Stimulated activated CD8-positive, alpha-beta memory T cell treated with anti-CD3 and anti-CD28 coated beads, Interleukin-2, amount 100 ng/mL, for 48 hours (primary cell): ENCODE measurements at places on chromosomes 1 and 21.

DNA sequence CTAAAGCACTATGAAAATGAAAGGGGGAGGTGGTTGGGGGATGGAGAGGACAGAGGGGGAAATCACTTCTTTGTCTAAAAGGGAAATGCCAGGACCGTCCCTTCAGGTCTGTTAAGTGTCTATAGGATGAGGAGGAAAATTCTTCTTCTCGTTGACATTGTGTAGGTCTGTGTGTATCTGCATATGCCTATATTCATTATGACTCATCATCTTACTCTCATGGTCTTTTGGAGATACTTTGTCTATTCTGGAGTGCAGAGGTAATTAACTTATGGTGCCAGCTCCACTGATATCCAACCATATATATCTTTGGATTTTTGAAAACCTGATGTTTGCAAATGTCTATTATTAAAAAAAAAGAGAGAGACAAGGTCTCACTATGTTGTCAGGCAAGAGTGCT is 143.7 kb downstream of the PBX1 start:
- DNase-seq, result no peak

- DNase-seq, result no peak
Observed at GRCh38 chr1:169630006-169630405, at the start of gene SELP. SELP (minus strand) TSS chr1:169630124; CDS start chr1:169630074, 50 bp downstream.

DNA sequence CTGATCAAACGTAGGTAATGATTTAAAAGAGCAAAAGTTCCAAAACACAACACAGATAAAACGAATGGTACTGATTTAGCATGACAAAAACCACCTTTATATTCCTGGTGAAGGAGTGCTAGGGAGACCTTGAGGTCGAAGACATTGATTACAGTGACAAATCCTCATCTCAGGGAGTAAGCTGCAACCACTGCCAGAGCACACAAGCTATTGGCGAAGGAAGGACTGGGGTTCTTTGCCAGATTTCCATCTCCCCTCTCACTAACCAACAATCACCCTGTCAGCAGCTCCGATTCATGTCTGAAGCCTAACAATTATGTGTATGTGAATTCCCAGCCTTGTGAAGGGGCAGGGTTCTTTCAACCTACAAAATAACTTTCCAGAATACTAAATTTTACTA is 40.2 kb upstream of the DMRTB1 start:
- DNase-seq, result no peak

DNA sequence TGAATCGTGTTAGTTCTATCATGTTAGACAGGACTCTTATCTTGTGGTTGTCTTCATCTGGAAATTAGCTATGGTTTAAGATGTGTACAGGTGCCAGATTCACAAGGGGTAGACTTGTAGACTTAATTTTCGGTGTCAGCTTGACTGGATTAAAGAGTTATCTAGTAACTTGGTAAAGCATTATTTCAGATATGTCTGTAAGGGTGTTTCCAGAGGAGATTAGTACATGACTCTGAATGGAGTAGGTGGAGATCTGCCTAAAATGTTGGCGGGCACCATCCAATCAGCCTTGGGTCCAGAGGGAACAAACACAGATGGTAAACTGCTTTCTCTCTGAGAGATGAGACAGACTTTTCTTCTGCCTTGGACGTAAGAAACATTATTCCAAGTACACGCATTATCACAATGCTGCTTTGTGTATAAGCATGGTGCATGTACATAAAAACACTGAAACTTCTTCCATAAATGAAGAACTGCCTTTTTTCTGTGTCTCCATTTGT is 434.6 kb downstream of the SMYD3 start:
- no peak for DNase-seq

GRCh38 chr1:110675060-110675791 is 486 bp upstream of the KCNA3 start:
- no peak for DNase-seq

DNA sequence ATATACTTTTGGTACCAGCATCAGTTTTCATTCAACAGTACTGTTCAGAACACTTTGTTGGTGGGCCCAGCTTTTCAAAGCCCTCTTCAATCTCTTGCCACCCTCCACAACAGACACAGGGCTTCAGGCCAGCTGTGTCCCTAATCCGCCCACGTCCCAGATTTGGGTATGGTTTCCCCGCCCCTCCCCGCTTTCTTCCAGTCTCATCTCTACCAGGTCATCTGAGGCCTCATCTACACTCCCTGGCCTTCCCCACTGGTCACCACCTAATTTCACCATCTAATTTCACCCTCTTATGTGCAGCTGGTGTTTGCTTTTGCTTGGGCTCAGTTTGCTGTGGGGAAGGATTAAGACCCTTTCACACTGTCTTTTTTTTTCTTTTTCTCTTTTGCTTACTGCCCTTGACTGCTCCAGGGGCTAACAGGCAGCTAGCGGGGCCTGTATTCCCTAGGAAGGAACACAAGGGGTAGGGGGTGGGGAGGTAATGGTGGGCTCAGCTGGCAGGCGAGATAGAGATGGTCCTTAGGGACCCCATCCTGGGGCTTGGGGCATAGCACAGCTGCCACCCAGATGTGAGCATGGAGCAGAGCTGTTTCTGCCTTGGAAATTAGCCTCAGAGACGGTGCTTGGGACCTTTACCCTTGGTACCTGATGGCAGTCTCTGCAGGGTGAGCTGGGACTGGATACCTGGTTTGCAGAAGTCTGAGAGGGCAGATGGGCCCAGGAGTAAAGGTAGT is 3.8 kb upstream of the EPB41 start:
- DNase-seq, result no peak

- DNase-seq, result no peak
Observed at GRCh38 chr1:70278710-70279109, 57.5 kb downstream of the SRSF11 start.
